NCI-H1417 treated with DMSO at 0.1 percent for 48 hours (cell line): ENCODE measurements at places on chromosomes 3 and 15.

- DNase-seq, result no peak
Measured at GRCh38 chr15:25946241-25946805, 83.2 kb upstream of the ATP10A start.

- no peak for DNase-seq
Measured at GRCh38 chr3:43144761-43145490, 39.0 kb upstream of the POMGNT2 start.

DNA sequence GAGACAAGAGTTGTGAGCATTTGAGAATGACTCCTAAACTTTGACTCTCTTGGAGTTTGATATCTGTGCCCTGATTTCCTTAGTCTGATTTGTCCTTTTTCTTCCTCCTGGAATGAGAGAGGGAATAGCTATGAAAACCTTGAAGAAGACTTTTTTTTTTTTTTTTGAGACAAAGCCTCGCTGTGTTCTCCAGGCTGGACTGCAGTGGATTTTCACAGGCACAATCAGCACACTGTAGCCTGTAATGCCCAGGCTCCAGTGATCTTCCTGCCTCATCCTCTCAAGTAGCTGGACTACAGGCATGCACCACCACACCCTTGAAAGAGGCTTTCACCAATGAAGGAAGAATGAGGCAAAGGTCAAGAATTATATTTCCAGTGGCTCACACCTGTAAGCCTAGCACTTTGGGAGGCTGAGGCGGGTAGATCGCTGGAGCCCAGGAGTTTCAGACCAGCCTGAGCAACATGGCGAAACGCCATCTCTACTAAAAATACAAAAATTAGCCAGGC, 10.3 kb upstream of the ARGFX start:
- no peak for DNase-seq

- DNase-seq, result no peak
Measured at GRCh38 chr3:52920841-52921240, 23.5 kb upstream of the STIMATE start.

DNA sequence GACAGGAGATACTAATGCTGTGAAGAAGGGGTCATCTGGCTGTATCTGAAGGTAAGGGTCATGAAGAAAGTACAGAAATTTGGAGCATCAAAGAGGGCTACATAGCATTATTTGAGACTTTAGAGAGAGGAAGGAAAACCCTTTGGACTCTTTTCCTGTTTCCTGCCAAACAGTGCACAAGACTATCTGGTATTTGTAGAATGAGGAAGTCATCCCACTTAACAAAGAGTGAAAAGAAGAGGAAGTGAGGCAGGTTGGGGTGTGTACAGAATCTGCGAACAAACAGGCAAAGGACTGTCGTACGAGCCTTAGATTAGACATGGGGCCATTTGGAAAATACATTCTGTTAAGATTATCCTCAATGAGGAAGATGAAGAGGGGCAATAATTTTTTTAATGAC, 546.8 kb upstream of the EPHA6 start:
- no peak for DNase-seq

DNA sequence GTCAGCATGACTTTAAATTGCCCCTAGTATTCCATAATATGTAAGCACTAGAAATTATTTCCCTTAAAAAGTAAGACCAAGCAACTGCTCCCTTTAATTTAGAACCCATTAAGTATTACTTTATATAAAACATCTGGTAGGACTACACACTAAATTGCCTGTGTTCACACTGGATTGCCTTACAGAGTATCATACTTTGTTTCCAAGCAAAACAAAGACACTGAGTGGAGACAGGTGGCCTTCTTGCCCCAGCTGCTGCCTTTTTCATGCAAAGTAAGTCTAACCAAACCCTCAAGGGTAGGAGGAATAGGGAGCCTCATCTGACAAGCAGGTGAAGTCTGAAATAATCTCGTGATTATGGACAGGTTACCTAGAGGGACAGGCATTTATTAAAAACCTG, 87.3 kb downstream of the PEX5L start:
- DNase-seq, result no peak

- no peak for DNase-seq
Measured at GRCh38 chr15:59340325-59340724, 32.3 kb downstream of the MYO1E start.

DNA sequence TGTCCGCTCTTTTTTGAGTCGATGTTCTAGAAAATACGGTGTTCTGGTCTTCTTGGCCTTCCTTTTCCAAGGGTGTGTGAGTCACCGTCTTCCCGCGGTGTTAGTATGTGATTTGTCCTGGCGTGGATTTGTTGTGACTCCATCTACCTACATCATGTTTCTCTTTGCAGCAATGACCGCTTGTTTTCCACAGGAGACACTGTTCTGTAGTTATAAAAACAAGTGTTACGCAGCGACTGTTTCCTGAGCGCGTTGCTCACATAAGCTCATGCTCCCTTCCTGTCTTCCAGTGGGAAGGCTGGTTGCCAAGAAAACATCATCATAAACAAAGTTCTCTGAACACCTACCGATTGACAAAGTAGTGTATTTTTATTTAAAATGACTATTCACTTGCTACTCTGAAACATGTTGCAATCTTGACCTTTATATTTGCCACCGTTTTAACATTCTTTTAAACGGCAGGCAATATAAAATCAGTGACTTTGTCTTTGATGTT, 19.0 kb downstream of the USP13 start:
- DNase-seq, result no peak

GRCh38 chr15:58159827-58160386, 21.7 kb downstream of the AQP9 start:
- no peak for DNase-seq

DNA sequence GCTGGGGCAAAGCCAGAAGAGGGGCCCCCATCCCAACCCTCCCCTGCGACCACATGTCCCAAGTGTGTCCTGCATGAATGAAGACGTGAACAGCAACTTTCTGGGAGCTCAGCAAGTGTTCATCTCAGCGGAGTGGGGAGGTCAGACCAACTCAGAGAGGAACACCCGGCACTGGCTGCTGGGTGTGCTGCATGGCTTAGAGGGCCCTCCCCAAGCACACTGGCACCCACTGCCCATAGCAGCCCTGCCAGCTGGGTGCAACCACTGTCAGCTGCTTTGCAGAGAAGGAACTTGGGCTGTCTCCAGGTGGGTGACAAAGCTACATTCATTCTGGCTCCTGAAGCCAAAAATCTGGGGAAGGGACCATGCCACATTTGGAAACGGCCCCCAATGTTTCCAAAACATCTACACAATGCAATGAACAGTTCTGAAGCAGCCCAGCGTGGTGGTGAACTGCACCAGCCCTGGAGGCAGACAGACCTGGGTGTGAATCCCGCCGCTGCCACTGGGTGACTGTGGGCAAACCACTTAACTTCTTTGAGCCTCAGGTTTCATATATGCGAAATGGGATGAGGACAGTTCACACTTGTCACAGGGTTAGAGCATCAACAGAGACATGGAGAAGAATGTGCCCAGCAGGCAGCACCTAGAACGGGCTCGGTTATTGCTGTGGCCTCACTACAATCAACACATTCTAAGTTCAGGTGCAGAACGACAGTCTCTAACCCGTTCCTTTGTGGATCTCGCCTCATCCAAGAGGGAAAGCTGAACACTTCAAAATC, 145.4 kb downstream of the NUP210 start:
- no peak for DNase-seq

GRCh38 chr3:155192957-155193746, 100.3 kb downstream of the STRIT1 start:
- DNase-seq, result no peak
